ENCODE measurements at places on chromosomes 6 and 20. TPM values are rescaled to one million over a fixed set of nuclear protein-coding genes. Genes with fewer than 3 reads are reported as not detected.

BCAS1 gene
- 7.4 TPM for polyA plus RNA-seq

KCTD20 gene
- 66.1 TPM for polyA plus RNA-seq

FAM184A gene
- polyA plus RNA-seq = 15.3 TPM

MAPK13 gene
- 5.5 TPM for polyA plus RNA-seq

TJAP1 gene
- polyA plus RNA-seq = 28.2 TPM
